GM12865 (cell line): ENCODE measurements at places on chromosomes 3 and 15.

DNA sequence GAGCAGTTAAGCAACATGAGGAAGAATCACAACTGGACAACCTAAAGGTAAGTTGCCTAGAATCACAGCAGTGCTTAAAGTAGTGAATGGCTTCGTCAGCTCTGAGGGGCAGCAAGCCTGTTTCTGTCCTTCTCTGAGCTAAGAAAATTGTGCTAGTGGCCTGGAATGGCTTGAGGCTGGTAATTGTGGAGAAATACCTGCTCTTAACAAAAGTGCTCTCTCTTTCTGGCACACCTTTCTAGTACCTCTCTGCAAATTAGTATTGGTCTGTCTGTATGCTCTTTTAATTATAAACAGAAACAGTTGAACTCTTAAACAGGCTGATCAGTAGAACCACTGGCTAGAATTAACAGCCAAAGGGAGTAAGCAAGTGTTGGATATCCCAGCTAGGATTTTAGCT is 11.6 kb downstream of the SNX1 start:
- no peak for DNase-seq

GRCh38 chr15:80093854-80094418 is 34.5 kb downstream of the ZFAND6 start:
- DNase-seq = no peak

DNA sequence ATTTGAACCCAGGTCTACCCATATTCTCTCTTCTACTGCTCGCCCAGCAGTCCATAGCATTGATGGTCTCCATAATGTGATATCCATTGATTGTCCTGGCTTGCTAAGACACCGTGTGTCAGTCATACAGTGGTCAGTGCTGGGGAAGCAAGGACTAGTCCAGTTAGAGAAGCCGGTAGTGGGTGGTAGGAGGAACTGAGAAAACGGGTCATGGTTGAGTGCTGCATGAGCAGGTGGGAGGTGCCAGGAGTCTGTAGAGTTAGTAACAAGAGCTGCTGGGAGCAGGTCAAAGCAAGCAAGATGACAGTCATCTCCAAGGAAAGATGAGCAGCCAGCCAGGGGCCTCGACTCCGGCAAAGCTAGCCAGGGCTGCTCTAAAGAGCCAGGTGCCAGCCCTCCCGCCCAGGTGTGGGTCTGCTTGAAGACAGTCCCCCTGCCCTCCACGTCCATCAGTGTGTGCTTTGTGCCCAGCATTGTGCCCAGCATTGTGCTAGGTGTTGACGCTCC is 29.5 kb upstream of the USP3 start:
- peak; percentile 98 for DNase-seq

DNA sequence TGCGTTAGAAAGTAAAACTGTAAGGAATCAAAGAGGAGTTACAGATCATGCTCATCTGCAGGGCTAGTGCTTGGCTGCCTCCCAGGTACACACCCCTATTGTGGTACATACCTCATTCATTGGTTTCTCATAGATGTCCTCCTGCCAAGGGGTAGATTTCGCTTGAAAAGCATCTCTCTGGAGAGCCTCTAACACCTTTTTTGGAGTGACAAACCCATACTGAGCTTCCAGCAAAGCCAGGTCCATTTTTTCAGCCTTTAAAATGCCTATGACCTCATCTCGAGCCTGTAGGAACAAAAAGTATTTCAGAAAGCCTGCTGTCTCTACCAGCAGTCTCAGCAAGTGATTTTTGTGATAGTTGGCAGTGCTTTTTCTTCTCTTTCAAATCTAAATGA is 112.1 kb downstream of the CMSS1 start:
- no peak for DNase-seq

- DNase-seq = peak; percentile 43
These were observed 318.0 kb upstream of the LMCD1 start for GRCh38 chr3:8183627-8184026.

GRCh38 chr3:66393333-66394005 is 107.4 kb downstream of the LRIG1 start:
- DNase-seq = no peak

GRCh38 chr3:135097276-135097946 is 302.4 kb downstream of the EPHB1 start:
- DNase-seq = no peak

GRCh38 chr3:119042162-119042561 is 7.5 kb upstream of the IGSF11 start:
- no peak for DNase-seq

DNA sequence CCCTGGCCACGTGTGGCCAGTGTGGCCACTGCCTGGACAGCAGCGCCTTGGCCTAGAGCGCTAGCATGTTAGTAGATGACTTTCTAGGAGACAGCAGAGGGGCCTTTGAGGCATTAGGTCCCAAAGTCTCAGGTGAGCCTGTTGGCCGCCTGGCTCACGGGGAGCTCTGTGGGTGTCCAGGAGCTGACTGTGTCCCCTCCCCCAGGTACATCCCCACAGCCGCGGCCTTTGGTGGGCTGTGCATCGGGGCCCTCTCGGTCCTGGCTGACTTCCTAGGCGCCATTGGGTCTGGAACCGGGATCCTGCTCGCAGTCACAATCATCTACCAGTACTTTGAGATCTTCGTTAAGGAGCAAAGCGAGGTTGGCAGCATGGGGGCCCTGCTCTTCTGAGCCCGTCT is 17.0 kb downstream of the SEC61A1 start:
- DNase-seq = no peak

DNA sequence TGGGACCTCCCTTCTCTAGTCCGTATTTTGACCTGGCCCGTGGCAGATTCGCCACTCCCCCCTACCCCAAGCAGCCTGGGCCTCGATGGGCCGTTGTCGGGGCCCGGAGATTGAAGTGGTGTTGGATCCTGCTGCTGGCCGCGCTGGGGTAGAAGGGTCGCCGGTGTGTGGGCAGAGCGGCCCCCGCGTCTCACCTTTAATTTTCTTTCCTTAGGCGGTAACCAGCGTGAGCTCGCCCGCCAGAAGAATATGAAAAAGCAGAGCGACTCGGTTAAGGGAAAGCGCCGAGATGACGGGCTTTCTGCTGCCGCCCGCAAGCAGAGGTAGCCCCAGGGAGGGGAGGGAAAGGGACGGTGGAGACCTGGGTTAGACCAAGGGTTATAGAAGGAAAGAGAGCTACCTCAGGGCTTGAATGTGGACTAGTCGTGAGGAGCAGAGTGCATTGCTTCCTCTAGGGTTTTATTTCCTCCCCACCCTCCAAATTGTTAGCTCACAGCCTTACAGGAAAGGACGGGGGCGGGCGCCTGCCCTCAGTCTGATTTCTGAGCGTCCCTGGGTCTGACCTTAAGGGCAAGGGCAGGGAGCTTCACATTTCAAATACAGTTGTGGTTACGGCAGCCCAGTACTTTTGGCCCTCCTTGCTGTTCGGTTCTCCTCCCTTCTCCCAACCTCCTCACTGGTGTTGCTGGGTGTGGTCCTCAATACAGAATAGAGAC is 799 bp downstream of the SERF2 start:
- peak; percentile 49 for DNase-seq
